ENCODE measurements at places on chromosomes 5 and 9.

DNA sequence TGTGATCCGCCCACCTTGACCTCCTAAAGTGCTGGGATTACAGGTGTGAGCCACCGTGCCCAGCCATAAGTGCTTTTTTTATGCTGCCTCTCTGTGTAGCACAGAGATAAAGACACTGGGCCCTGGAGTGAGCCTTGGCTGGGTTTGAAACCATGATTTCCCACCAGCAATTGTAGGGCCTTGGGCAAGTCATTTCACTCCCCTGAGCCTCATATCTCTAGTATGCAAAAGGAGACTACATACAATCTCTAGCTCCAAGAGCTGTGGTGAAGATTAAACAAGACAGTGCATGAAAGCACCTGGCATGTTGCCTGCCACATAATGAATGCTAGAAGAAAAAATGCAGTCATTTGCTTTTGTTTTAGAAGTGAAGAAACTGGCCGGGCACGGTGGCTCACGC, 3.9 kb downstream of the FABP6 start:
- no peak for DNase-seq

- DNase-seq: no peak
Observed at GRCh38 chr9:126880947-126881332, 20.5 kb downstream of the ZBTB34 start.

DNA sequence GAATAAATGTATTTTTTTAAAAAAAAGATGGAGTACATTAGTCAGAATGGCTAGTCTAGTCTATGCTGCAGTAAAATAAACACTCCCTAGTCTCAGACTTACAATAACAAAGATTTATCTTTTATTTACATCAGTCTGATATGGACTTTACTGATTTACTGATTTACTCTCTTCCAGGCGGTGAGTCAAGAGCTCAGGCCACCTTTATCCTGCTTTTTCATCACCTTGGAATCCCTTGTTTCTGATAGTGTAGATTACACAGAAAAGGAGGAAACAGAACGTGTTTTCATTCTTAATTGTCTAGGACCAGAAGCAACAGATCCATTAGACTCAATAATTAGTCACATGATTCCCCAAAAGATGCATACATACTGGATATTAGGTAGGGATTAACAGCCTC, 290.1 kb upstream of the TRPC7 start:
- DNase-seq: no peak

- no peak for DNase-seq
Observed at GRCh38 chr5:53076014-53076583, 33.5 kb downstream of the MOCS2 start.

DNA sequence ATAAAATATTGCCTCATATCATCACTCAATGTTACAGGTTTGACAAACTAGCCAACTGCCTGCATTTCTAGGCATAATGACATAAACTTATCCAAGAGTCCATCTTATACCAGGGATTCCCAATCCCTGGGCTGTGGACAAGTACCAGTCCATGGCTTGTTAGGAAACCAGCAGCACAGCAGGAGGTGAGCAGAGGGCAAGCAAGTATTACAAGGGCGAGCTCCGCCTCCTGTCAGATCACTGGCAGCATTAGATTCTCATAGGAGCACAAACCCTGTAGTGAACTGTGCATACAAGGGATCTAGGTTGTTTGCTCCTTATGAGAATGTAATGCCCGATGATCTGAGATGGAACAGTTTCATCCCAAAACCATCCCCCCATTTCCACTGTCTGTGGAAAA, 144.9 kb downstream of the PRKACG start:
- no peak for DNase-seq

DNA sequence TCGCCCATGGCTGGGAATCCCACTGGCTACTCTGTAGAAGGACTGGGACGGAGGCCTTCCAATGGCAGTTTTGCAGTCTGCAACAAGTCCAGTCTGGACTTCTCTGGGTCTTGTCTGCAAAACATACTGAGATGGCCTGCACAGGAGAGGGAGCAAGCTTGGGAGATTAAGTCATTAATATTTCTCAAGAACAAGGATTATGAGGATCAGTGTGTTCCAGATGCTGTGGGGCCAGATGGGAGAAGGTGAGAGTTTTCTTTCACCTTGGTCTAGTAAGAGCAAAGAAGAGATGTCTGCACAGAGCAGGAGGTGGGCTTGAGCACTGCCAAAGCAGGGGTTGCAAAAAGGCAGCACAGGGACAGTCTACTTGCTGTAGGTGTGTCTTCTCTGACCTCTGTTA, at the start of gene PDE6A:
Gene PDE6A, minus strand, starts transcription at position 128 of the 400 bp plus-strand sequence. Its CDS starts 120 bp downstream, at position 8.
- no peak for DNase-seq

DNA sequence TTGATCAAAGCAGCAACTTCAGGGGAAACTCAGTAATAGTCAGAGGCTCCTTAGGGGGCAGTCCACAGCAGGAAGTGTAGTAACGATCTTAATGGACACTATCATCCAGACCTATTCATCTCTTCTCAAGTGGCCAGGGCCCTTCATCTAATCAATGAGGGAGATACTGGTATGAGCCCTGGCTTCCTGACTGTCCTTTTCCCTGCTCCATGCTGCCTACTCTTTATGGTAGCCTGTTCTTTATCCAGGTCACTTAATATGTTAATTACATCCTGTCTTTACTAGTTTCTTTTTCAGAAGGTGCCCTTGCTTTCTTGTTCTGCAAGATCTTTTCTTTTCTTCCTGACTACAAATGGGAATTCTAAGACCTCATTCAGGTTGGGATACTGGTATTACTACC, 197.1 kb downstream of the CAVIN4 start:
- DNase-seq: no peak

All from HepG2 (cell line).